RKO (cell line): ENCODE measurements at places on chromosomes 6 and 20.

- no peak for DNase-seq
Observed at GRCh38 chr6:63806573-63806913, 170.9 kb downstream of the PHF3 start.

DNA sequence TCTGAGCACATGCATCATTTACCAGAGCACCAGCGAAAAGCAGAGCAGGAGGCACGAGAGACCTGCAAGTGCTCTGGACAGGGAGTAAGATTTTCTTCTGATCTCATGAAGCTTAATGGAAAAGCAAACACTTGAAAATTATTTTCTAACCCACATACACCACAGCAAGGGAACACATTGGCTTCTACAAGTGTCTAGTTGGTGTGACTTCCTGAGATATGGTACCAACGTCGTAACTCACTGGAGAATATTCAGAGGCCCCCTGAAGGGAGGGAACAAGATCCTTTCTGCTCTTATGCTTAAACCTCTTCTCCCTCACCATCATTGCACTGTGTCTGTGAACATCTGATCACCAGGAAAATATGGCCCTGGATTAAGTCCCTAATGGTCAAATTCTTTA is 48.6 kb downstream of the PSMB1 start:
- DNase-seq: no peak

DNA sequence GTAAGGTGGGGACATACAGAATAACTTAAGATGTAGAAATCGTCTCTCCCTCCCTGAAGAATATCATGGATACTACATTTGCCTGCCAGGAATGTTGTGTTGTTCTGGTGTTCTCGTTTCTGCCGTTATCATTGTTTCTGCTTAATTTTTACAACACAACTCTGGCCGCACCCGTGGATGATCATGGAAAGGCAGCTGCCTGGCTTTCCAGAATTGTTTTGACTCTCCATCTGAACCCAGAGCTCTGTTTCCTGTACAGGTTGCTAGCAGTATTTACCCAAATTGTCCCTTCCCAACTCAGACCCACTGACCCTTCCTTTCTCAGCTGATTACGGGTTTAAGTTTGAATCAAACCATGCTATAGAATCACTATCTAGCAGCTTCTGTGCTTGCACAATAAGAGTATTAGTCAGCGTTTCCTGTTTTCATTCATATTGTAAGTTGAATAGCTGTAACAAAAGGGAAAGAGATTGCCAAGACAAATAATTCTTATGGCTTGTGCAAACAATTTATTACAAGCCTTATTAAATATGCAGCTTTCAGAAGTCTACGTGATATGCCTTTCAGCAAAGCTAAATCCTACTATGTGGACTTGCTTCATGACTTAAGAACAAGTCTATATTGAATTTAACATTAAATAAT is 139.0 kb downstream of the MTHFD1L start:
- DNase-seq: peak; percentile 31

GRCh38 chr6:161772176-161772575 is 498.3 kb upstream of the AGPAT4 start:
- DNase-seq: no peak

GRCh38 chr6:108176281-108177089 is 10.7 kb downstream of the NR2E1 start:
- no peak for DNase-seq

- no peak for DNase-seq
Observed at GRCh38 chr6:118784641-118785164, 109.2 kb upstream of the ASF1A start.

DNA sequence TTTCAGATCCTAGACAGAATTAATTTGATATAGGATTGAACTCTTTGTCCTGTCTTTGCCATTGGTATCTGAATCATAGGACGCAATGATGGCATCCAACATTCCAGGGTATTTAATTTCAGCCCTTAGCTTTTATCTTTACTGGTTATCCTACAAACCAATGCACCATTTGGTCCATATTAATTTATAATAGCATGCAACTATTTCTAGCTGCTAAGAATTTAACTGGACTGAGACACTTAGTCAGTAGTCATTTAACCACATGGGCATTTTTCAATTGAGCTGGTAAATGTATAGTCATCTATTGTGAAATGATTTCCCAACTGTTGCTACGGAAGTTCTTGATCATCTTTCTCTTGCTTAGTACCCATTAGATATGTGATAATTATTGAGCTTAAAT is 141.1 kb downstream of the CD164 start:
- DNase-seq: peak; percentile 16

- DNase-seq: no peak
Observed at GRCh38 chr20:10078403-10078802, 43.6 kb downstream of the ANKEF1 start.

DNA sequence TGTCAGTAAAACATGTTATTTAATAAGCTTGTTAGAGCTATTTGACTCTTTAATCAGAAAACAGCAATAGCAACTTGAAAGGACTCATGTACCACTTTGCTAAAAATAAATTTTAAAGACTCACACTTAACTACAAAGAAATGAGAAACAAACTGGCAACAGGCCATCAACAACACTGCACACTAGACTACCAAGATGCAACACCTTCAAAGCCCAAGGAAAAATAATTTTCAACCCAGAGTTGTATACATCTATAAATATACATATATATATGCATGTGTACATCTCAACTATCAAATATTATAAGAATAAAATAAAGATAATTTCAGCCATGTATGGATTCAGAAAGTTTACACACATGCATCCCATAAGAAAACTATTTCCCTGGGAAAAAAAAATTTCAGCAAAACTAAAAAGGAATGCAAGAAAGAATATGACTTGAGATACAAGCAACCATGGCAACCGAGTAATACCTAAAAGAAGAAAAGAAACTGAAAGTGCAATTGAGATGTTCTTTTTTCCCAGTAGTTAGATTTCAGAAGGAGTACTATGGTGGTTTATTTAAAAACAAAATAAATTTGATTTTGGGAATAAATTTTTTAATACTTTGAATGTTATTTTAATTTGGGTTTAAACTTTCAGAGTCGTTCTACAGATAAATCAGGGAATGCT is 303.8 kb downstream of the UBE3D start:
- no peak for DNase-seq

- DNase-seq: no peak
Observed at GRCh38 chr6:97689078-97689754, 406.2 kb upstream of the MMS22L start.
